ENCODE measurements at places on chromosomes 2 and 18.
A peak's percentile ranks its signal among the peaks of the same experiment; 100 is the strongest.

DNA sequence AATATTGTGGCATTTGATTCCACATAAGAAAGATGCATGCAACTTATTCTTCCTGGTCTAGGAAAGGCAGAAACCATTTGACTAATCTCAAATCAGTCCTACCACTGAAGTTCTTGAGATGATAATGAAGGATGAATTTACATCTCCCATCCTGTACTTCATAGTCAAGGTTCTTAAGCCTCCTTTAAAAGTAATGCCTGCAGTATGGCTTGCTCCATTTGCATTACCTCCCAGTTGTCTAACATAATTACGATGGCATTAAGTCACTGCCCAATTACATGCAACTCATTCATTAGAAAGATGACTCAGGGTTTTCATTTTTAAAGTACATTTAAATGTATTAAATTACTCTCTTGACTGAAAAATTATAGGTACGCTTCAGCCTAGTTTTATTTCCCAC is 32.2 kb downstream of the THADA start:
- DNase-seq, result no peak

GRCh38 chr2:202378001-202378400 is 1.9 kb downstream of the BMPR2 start:
- DNase-seq, result no peak

- DNase-seq, result no peak
Measured at GRCh38 chr2:137175246-137175645, 409.9 kb downstream of the THSD7B start.

DNA sequence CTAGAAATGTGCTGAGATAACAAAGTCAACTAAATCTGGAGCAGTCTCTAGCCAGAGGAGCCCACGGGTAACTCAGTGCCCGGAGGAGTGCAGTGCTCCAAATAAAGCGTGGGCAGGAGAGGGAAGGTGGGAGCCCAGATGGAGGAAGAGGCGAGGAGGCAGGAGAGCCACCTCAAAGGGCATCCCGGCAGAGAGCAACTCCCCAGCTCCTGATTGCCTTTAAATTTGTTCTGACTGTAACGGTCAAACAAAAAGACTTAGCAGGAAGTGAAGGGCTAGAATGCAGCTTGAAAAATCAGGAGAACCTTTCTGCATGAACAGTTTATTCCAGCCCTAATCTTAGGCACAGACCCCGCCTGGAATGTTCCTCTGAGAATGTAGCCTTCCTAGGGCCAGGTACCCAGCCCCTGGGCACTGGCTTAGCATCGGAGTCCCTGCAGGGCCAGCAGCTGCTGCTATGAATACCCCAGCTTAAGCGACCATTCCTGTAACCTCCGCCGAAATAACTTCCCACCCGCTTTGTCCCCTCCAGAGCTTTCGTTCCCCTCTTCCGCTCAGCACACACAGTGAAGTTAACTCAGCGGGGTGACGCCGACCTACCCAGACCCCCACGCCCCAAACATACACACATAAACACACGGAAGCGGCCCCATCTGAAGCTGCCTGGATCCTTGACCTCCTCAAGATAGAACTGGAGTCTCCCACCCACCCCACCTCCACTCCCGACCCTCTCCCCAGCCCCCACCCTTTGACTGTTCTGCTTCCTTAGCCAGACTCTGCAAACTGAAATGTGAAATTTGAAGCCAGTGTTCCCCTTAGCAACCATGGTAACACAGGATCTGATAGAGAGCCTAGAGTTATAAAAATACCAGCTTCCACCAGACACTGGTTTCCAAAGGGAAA is 123.2 kb downstream of the SMAD7 start:
- DNase-seq, result no peak

- no peak for DNase-seq
Measured at GRCh38 chr2:151664520-151664919, 69.8 kb downstream of the NEB start.

DNA sequence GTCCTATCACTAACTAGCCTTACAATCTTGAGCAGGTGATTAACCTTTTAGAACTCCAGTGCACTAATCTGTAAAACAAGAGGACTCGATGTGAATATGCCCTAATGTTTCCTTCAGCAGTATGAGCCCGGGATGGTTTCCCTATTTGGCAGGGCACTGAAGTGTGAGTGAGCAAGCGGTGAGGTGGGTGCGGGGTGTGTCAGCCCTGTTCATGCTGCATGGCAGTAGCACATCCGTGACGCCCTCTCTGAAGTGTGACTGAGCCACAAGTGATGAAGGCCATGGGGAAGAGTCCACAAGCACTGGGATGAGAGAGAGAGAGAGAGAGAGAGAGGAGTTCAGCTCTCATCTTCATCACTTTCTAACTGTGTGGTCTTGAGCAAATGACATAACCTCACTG is 168.7 kb downstream of the SETBP1 start:
- DNase-seq, result no peak

DNA sequence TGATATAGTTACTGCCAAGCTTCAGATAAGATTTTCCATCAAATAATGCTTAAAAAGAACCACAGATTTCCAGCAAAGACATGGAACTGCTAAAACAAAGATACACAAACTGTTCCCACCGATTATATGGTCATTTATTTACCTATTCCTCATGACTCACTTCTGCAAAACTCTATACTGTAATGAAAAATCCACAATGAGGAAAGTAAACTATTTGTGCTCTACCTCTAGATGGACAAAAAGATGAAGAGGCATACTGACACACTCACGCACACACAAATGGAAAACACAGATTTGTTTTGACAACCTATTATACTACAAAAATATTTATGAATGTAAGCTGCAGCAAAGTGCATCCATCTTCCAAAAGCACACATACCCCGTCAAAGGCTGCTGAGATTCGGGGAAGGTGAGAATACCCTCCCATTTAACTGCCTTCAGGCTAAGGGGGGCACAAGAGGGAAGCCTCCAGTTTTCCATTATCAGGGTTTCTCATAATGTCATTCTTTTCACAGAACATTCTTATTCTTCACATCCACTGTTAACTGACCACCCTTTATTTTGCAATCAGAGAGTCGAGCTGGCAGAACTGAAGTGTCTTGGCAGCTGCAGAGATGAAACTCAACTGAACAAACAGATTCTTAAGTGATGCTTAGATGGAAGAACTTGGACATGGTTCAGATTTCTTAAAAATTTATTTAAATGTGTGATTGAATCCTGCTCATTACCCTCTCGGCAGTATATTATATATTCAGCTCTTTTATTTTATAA is 115.9 kb upstream of the TANK start:
- no peak for DNase-seq

GRCh38 chr2:19235308-19235707 is 123.1 kb downstream of the OSR1 start:
- no peak for DNase-seq

GRCh38 chr2:65528241-65528574 is 95.8 kb upstream of the SPRED2 start:
- DNase-seq, result no peak

- peak; percentile 94 for DNase-seq
Measured at GRCh38 chr18:48781163-48781987, 169.4 kb downstream of the SMAD7 start.

- no peak for DNase-seq
Measured at GRCh38 chr2:136664713-136665405, 100.5 kb upstream of the THSD7B start.

GRCh38 chr2:230987137-230988020 is 8.5 kb upstream of the SPATA3 start:
- DNase-seq, result peak; percentile 17

Measured in GF-D8 (cell line).